ENCODE measurements at places on chromosomes 1 and 21.

DNA sequence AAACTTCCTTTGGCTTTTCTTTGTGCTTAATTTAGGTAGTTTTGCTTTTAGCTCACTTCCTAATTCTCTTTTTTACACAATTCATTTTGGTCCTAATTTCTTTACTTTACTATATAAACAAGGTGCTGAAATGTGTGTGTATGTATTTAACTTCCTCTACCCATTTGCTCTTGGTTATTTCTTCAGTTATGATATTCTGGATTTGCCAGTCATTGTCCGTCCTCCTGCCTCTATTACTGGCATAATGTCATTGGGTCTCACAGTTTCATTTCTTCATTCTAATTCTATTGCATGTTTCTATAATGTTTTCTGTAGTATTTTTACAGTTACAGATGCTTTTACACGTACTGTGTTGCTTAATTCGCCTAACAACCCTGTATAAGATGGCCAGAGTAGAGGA lies 96.2 kb downstream of the ZMYM4 start:
- H3K4me3 ChIP-seq, result no peak overlapping the region
- no peaks in the 10 kb centered on the region for H3K27me3 ChIP-seq
- H3K4me1 ChIP-seq, result no peaks in the 10 kb centered on the region
- DNase-seq, result no peak
- H3K36me3 ChIP-seq, result no peaks in the 10 kb centered on the region
- H3K27ac ChIP-seq, result no peak overlapping the region

- H3K36me3 ChIP-seq, result no peaks in the 10 kb centered on the region
- H3K4me1 ChIP-seq, result peaks cover 6% of the 10 kb centered on the region
- no peak for DNase-seq
- H3K27ac ChIP-seq, result no peak overlapping the region
- no peak overlapping the region for H3K4me3 ChIP-seq
These were observed 255.5 kb upstream of the LRRC7 start for GRCh38 chr1:69312055-69312732.

DNA sequence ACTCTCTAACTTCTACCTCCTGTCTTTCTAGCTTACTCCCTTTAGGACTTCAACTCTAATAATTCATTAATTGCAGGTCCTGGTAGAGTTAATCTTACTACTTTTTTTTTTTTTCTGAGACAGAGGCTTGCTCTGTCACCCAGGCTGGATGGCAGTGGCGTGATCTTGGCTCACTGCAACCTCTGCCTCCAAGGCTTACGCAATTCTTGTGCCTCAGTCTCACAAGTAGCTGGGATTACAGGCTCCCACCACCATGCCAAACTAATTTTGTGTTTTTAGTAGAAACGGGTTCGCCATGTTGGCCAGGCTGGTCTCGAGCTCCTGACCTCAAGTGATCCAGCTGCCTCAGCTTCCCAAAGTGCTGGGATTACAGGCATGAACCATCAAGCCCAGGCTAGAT lies 15.7 kb downstream of the BTBD8 start:
- DNase-seq, result no peak
- H3K36me3 ChIP-seq, result no peaks in the 10 kb centered on the region
- H3K27me3 ChIP-seq, result no peaks in the 10 kb centered on the region

GRCh38 chr1:28535180-28535579 lies 17.7 kb upstream of the TRNAU1AP start:
- H3K4me1 ChIP-seq, result no peaks in the 10 kb centered on the region
- H3K4me3 ChIP-seq, result no peak overlapping the region
- no peak for DNase-seq
- H3K27me3 ChIP-seq, result no peaks in the 10 kb centered on the region
- no peak overlapping the region for H3K27ac ChIP-seq

DNA sequence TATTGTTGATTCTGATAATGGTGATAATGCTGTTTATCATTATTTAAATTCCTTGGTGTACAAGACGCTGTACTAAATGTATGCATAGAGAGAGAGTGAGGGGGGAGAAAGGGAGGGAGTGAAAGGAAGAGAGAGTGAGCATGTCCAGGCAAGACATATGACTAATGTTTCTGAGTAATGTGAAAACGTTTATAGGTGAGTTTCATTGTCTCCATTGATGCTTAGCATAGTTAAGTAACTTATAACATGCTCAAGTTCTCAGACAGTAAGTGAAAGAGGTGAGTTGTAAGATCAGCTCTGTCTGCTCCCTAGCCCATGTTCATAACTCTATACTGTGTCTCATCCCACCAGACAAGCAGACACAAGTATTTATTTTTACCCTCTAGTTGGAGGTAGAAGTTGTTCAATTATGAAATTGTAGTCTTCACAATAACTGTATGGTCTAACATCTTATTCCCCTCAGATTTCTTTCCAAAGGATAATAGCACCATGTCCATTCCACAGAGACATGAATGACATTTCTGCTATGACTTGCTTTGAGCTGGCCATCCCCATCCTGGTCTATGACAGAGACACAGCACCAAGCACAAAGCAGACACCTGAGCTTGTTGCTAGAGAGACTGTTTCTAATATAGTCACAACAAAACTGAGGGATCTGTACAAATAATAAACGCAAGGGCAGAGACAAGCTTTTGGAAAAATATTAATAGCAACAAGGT lies 285.1 kb downstream of the CACNA1E start:
- H3K27ac ChIP-seq, result no peak overlapping the region
- no peaks in the 10 kb centered on the region for H3K27me3 ChIP-seq
- no peaks in the 10 kb centered on the region for H3K36me3 ChIP-seq
- H3K4me3 ChIP-seq, result no peak overlapping the region
- H3K4me1 ChIP-seq, result no peaks in the 10 kb centered on the region

- no peak overlapping the region for H3K27ac ChIP-seq
- no peak for DNase-seq
- H3K4me3 ChIP-seq, result peak overlapping the region; percentile 29
- peaks cover 4% of the 10 kb centered on the region for H3K4me1 ChIP-seq
- H3K27me3 ChIP-seq, result no peaks in the 10 kb centered on the region
- peaks cover 4% of the 10 kb centered on the region for H3K36me3 ChIP-seq
These were observed 2.1 kb downstream of the ZFP69 start for GRCh38 chr1:40479156-40479555.

DNA sequence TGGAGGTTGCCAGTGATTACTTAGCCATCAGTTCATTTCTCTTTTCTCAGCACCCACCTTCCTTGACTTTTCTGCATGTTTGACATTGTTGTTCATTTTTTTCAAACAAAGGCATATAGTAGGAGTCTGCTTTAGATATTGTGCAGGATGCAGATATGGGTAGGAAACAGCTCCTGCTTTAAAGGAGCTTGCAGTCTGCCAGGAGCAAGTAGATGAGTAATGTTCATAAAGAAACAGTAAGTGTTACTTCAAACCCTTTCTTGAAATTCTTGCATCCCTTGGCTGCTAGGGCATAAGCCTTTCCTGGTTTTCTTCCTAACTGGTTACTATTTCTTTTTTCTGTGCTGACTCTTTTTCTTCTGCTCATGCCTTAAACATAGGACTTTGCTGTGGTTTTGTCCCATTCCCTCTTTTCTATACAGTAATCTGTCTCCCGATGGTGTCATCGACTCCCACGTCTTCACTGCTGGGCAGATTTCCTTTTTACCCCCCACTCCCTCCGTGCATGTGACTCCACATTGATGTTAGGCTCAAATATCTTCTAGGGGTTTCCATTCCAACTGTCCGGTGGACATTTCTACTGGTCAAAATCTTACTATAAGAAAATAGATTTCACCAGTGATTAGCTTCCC lies 20.4 kb downstream of the PTGFRN start:
- H3K4me1 ChIP-seq, result no peaks in the 10 kb centered on the region
- no peak for DNase-seq
- H3K27me3 ChIP-seq, result no peaks in the 10 kb centered on the region
- no peak overlapping the region for H3K27ac ChIP-seq

DNA sequence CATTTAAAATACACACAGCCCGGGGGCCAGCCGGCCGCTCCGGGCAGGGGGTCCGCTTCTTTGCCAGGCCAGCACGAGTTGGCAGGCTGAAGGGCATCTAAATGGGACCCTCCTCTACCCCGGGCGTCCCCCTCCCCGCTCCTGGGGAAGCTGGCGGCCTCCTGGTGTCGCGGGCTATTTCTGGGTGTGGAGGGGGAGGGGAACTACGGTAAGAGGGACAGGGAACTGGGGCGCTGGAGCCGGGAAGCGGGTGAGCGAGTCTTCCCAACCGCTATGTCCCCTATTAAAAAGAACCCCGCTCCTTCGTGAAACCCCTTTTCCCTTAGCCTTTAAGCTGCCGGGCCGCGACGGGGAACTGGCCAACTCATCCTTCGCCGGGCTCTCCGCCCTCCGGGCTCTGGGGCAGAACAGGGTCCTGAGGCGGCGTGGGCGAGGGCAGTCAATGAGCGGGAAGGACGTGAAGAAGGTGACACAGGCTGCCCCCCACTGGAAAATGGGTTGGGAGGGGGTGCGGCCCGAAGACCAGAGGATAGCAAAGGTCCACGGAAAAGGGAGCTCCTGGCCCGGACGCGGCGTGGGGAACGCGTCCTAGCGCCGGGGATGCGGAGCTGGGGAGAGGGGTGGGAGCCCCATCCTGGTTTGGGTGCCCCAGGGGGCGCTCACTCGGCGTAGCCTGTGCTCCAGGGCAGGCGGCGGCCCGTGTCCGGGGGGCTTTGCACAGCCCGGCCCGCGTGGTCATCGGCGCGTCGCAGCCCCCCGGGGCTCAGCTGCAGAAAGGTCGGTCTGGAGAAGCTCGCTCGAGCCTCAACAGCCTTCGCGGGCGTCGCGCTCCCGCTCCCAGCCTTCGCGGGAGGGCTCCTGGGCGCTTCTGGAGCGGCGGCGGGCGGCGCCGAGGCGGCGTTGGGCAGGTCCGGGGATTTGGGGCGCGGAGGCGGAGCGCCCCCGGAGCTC lies 544 bp downstream of the PPM1J start:
- H3K36me3 ChIP-seq, result no peaks in the 10 kb centered on the region
- H3K27me3 ChIP-seq, result peaks cover 83% of the 10 kb centered on the region
- H3K4me3 ChIP-seq, result peak overlapping the region; percentile 53
- DNase-seq, result no peak
- H3K27ac ChIP-seq, result no peak overlapping the region

DNA sequence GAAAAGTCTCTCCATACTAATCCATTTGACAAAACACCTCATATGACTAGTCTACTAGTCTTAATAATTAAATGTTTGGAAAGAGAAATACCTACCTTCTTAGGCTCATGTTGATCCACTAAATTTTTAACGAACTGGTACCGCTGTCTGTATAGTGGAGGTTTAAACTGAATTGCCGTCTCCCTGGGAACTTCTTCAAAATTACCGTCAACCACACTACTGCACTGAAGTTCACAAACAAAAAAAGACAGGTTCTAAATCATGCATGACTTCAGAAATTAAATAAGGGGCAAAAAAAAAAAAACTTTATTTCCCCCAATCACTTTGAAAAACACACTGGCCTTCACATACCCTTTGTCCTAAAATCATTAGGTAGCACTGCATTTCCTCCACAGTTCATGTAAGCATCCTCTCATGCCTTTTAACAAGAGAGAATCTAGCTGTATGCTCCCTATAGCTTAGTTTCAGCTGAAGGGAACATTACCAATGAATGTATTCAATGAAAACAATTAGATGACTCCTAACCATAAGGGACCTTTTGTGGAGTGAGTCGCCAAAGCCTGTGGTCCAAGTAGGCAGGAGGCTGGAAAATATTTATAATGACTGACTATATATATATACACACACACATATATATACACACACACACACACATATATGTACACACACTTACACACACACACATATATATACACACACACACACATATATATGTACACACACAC lies 3.4 kb downstream of the HENMT1 start:
- H3K4me3 ChIP-seq, result no peak overlapping the region
- H3K27ac ChIP-seq, result no peak overlapping the region
- H3K4me1 ChIP-seq, result peaks cover 3% of the 10 kb centered on the region
- no peaks in the 10 kb centered on the region for H3K27me3 ChIP-seq

DNA sequence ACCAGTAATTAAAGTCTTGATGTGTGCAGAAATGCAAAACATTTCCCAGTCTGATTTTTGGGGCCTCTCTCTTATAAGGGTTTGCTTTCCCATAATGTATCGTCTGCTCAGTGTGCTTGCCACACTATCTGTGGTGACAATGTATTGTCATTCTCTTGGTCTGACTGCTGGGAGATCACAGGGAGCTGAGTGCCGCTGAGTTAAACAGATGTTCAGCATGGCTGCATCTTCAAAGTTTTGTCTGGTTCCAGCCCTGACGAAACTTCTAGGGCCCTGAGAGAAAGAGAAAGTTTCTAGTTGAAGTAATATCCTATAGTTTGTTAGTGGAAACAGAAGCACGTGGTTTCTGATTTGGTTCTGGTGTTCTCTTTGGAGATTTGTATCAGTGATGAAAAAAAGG lies 42.6 kb downstream of the DNM3 start:
- H3K27ac ChIP-seq, result no peak overlapping the region
- H3K36me3 ChIP-seq, result no peaks in the 10 kb centered on the region
- no peaks in the 10 kb centered on the region for H3K4me1 ChIP-seq
- no peak for DNase-seq

GRCh38 chr1:11461531-11462137 lies 17.3 kb upstream of the DISP3 start:
- DNase-seq, result no peak
- no peaks in the 10 kb centered on the region for H3K36me3 ChIP-seq
- H3K4me1 ChIP-seq, result peaks cover 5% of the 10 kb centered on the region
- peaks cover 67% of the 10 kb centered on the region for H3K27me3 ChIP-seq
- no peak overlapping the region for H3K27ac ChIP-seq

DNA sequence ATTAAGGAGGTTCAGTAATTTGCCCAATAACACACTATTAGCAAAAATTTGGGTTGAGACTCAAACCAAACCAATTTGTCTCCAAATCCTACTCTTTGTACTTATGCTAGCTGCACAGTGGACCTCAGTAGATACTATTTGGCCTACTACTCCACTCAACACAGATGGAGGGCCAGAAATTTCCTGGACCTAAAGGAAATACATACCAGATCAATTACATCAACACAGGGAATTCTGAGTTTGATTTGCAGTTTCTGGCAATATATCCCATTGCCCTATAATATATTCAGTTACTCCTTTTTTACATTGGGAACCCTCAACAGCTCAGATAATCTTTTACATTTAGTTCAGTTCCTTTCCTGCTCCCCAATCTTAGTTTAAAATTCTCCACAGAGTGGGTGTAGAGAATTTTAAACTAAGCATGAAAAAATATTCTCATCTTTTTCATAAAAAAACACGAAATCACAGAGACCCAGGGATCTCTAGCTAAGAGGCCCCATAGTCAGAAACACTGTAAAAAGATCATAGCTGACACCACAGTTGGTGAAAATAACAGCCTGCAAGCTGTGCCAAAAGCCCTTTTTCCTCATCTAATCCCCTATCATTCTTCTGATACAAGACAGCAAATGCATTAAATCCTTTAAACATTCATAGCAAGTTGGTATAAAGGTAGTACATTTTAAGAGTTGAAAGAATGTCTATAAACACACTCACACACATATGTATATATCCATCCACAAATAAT lies 317.7 kb upstream of the ESRRG start:
- no peaks in the 10 kb centered on the region for H3K27me3 ChIP-seq
- H3K27ac ChIP-seq, result no peak overlapping the region
- peaks cover 1% of the 10 kb centered on the region for H3K4me1 ChIP-seq

GRCh38 chr1:119115311-119115710 lies 25.1 kb downstream of the WARS2 start:
- H3K4me1 ChIP-seq, result peaks cover 11% of the 10 kb centered on the region
- no peaks in the 10 kb centered on the region for H3K36me3 ChIP-seq
- H3K4me3 ChIP-seq, result no peak overlapping the region
- no peaks in the 10 kb centered on the region for H3K27me3 ChIP-seq
- DNase-seq, result no peak

GRCh38 chr1:78840453-78841271 lies 165.9 kb downstream of the ADGRL4 start:
- no peak overlapping the region for H3K27ac ChIP-seq
